ENCODE measurements at places on chromosomes 11 and 22. TPM values are rescaled to one million over a fixed set of nuclear protein-coding genes. Genes with fewer than 3 reads are reported as not detected.

- ATAC-seq, result no peak
Measured at GRCh38 chr22:50544746-50545253, 899 bp upstream of the KLHDC7B start.

- no peak for ATAC-seq
Measured at GRCh38 chr22:29163808-29164207, 41.9 kb upstream of the EMID1 start.

- ATAC-seq, result no peak
Measured at GRCh38 chr11:62547691-62548281, 1.2 kb upstream of the AHNAK start.

The DERL3 gene
- total RNA-seq, result 0.56 TPM

The RIMBP3C gene
- total RNA-seq, result not detected

DNA sequence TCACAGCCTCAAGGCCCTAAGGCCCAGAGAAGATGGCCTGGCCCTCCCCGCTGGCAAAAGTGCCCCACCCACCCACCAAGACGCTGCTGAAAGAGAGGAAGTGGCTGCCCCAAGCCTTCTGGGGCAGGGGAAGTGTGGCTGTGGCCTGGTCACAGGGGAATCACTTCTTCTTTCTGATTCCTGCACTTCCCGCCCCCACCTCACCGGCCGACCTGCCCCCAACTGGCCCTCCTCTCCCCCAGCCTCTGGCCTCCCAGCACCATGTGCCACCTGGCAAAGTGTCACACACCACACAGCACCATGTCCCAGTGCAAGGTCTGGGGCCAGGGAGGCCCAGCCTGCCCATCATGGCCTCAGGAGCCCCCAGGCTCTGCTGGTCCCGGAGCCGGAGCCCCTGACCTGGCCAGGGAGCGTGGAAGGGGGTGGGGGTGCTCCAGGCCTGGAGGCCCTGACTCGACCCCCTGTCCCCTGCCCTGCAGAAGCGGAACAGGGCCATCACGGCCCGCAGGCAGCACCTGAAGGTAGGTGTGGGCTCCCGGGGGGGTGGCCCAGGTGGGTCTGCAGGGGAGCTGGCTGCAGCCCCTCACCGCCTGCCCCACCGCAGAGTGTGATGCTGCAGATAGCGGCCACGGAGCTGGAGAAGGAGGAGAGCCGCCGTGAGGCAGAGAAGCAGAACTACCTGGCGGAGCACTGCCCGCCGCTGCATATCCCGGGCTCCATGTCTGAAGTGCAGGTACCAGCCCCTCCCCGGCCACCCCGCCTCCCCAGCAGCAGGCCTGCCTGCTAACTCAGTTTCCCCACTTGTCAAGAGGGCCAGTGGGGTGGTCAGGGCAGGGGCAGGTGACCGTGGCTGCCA is 1.4 kb downstream of the TNNI2 start:
- no peak for ATAC-seq

GRCh38 chr11:62233730-62234129 is 8.3 kb upstream of the SCGB1D2 start:
- ATAC-seq, result no peak

DNA sequence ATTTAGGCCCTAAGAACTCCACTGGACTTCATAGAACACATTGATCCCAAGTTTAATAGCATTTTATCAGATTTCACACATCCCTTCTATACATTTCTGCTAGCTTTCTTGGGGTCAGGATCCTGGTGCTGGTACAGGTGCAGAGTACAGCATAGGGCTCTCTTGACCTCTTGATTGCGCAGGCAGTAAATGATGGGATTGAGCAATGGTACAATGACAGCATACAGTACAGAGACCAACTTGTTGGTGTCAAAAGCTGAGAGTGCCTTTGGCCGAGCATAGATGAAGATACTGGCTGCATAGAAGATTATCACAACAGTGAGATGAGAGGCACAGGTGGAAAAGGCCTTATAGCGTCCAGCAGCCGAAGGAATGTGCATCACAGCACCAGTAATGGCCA is 4.8 kb downstream of the OR6A2 start:
- ATAC-seq, result no peak

GRCh38 chr22:50041361-50042065 is 16.6 kb downstream of the TTLL8 start:
- no peak for ATAC-seq
